ENCODE measurements at places on chromosomes 4 and X.

DNA sequence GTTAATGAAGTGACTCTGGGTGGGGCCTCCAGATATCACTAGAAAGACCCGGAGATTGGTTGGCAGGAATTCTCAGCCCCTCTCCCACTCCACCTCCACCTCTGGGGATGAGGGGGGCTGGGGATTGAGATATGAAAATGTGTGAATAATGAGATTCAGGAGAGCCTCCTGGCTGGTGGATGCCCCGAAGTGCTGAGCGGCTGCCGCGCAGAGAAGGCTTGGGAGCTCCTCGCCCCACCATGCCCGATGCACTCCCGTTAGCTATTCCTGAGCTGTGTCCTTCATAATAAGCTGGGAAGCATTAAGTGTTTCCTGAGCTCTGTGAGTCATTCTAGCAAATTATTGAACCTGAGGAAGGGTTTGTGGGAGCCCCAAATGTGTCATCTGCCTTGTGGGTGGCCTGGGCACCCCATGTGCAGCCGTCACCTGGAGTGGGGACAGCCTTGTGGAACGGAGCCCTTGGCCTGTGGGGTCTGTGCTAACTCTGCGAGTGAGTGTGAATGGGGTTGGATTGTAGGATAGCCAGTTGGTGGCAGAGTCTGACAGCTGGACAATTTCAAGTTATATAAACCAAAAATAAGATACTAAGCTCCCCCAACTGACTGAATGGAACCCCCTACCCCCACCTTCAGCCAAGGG is 4.4 kb upstream of the MAEA start:
- DNase-seq = no peak

- DNase-seq = no peak
Measured at GRCh38 chrX:134148172-134148692, 88.8 kb upstream of the CCDC160 start.

- no peak for DNase-seq
Measured at GRCh38 chr4:74093981-74094623, 4.9 kb downstream of the CXCL2 start.

GRCh38 chr4:7180938-7181337 is 11.4 kb upstream of the SORCS2 start:
- DNase-seq = no peak

GRCh38 chr4:92516450-92516849 is 212.7 kb downstream of the GRID2 start:
- DNase-seq = no peak

- no peak for DNase-seq
Measured at GRCh38 chr4:76216975-76217814, 3.6 kb upstream of the SCARB2 start.

DNA sequence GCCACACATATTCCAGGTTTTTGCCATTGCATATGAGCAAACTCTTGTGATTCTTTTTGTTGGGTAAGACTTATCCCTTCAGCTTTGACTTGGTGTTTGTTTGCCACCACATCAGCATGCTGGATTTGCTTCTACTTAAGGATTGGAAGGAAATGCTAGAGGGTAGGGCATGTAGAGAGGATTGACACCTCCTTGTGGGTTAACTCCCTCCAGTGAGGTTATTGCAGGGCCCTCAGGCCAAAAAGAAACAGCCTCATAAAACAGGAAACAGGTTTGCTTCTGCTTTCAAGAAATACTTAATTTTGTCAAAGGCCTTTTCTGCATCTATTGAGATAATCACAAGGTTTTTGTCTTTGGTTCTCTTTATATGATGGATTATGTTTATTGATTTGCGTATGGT is 15.2 kb upstream of the INPP4B start:
- DNase-seq = no peak

DNA sequence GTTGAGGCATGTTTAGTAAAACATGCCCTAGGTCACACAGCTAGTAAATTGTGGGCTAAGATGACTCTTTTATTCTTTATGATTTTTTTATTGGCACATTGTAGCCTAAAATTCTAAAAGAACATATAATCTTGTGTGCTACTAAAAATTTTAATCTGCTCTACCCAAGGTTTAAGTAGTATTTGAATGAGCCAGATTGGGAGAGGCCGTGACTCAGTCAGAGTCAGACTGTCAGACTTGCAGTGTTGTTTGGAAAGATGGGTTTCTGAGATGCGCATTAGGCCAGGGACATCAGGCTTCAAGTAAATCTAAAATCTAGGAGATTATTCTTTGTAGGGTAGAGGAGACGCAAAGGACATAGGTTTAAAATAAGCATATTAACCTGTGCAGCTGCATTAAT is 30.7 kb upstream of the TMPRSS11E start:
- DNase-seq = no peak

DNA sequence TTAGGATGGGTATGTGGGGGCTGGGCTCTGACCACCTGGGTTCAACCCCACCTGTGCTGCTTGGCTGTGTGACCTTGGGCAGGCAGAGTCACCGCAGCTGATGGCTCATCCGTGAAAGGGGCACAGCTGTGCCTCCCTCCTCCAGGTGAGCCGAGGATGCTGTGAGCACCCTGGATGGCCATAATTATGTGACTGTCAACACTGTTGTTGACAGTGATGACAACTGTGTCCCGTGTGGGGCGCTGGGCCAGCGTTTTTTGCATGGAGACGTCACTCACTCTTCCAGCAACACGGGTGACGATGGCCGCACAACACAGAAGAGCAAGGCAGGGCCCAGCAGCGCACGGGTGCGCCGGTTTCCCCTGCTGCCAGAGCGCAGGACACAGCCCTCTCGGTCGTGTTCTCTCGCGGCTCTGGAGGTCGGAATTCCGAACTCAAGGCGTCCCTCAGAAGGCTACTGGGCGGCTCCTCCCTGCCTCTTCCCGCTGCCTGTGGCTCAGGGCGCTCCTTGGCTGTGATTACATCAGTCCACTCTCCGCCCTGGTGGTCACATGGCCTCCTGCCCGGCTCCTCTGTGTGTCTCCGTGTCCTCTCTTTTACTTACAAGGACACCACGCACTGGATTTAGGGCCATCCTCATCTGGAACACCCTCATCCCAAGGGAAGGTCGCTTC is 1.3 kb downstream of the SH3TC1 start:
- no peak for DNase-seq

- DNase-seq = no peak
Measured at GRCh38 chr4:23413631-23414030, 476.2 kb downstream of the PPARGC1A start.

DNA sequence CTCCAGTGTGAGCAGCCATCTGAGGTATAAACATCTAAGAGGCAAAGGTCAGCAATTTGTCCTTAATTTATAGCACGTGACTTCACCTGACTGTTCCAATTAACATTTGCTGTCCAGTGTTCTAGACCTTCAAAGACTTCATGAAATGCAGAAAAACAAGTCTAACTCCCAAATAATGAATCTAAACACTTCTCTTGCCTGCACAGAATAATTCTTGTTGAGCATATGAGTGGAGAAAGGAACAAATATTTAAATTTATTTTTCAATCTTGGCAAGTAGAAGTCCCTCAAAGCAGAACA is 12.0 kb downstream of the RFC1 start:
- DNase-seq = no peak

DNA sequence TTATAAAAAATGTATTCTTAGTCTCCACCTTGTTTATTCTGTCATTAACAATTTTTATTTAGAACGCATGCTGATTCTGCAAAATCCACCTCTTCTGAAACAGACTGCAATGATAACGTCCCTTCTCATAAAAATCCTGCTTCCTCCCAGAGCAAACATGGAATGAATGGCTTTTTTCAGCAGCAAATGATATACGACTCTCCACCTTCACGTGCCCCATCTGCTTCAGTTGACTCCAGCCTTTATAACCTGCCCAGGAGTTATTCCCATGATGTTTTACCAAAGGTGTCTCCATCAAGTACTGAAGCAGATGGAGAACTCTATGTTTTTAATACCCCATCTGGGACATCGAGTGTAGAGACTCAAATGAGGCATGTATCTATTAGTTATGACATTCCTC is 75.6 kb upstream of the SMARCA5 start:
- peak; percentile 86 for DNase-seq

DNA sequence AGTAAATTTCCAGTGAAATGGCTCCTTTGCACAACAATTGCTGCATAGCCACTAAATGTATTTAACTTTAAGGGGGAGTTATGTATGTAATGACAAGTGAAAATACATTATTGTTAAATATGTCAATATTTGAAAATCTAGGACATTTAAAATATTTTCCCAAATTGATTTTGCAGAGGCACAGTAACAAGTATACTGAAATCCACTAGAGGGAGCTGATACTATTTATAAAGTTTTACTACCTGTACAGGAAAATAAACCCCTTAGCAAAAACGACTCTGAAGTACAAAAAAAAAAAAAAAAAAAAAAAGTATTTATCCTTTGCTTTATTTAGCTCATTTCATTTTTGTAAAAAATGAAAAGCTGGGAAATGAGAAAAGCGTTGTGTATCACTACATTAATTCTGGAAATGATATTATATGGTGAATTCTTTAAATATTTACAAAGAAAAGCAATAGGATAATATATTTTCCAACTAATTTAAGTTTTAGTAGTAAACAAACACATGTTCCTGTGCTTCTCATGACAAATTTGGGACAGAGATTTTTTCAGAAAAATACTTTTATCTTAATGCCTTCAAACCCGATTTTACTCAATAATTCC is 727.7 kb downstream of the DMD start:
- peak; percentile 0 for DNase-seq

DNA sequence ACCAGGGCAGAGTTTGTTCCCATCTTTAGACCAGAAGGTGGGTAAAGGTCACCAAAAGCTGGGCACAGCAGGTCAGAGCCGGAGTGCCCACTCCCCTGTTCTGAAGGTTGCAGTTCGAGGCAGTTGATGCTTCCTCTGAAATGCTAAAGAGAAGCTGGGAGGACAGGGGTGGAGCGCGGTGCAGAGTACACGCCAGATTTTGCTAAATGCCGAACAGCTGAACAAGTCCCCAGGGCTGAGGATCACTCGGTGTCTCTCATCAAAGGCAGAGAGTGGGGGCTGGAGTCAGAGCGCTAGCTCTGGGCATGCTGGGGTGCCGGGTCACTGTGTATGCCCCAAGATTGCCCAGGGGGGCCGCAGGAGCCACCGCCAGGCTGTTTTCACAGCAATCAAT is 197.0 kb downstream of the BCOR start:
- DNase-seq = no peak

GRCh38 chr4:18113710-18114331 is 92.3 kb upstream of the LCORL start:
- no peak for DNase-seq

- DNase-seq = no peak
Measured at GRCh38 chr4:179344861-179345260, 1902.6 kb upstream of the AGA start.

GRCh38 chr4:25021216-25021615 is 9.5 kb downstream of the LGI2 start:
- DNase-seq = no peak

DNA sequence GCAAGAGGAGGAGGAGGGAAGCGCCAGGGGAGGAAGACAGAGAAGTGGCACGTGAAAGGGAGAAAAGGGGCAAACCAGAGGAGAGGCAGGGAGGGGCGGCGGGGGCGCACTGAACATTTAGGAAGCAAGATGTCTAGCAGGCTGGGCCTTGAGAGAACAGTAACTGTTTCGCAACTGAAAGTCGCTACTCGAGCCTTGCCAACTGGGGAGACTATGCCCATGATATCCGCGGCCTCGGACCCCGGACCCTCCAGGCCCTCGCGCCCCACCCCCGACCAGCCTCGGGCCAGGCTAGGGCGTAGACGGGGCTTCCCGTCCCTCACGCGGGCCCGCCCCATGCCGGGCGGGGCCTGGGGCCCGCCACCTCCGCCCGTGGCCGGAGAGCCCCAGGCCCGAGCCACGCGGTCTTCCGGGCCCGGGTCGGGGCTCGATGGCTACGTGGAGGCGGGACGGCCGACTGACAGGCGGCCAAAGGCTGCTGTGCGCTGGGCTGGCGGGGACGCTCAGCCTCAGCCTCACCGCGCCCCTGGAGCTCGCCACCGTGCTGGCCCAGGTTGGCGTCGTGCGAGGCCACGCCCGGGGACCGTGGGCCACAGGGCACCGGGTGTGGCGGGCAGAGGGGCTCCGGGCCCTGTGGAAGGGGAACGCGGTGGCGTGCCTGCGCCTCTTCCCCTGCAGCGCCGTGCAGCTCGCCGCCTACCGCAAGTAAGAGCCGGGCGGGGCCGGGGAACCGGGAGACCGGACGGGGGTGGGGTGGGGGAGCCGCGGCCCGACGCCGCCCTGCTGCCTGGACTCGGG is at the start of gene SLC25A43:
Gene SLC25A43, plus strand, starts transcription at position 363 of the 798 bp plus-strand sequence. Its CDS starts 68 bp downstream, at position 431.
- DNase-seq = no peak

GRCh38 chr4:153655002-153655541 is 29.0 kb upstream of the TLR2 start:
- DNase-seq = no peak

- no peak for DNase-seq
Measured at GRCh38 chr4:73378887-73379286, 25.2 kb upstream of the ALB start.

- no peak for DNase-seq
Measured at GRCh38 chr4:124426279-124426678, 286.3 kb downstream of the ANKRD50 start.

DNA sequence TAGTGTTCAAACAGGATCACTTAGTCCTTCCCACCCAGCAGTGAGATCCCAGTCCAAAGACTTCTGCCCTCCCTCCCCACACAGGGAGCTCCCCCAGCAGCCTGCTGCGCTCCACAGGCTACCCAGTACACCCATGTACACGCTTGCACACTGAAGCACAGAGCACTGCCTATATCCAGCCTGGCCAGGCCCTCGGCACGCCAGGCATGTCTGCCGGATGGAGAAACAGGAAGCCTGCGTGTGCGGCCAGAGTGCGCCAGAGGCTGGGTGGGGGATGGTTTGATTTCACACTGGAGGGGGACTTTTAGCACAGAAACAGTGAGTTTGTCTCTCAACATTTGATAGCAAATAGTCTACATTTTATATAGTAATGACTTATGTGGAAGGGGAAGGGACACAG is 833.5 kb upstream of the IGFBP7 start:
- DNase-seq = no peak

Data from DMS153 (cell line).